Midbrain (tissue), 1 donor: ENCODE measurements at places on chromosomes 5 and 9.

- DNase-seq, result no peak
Measured at GRCh38 chr9:4137681-4138099, 162.2 kb downstream of the GLIS3 start.

GRCh38 chr5:33034777-33035176 is 323.7 kb downstream of the NPR3 start:
- no peak for DNase-seq

DNA sequence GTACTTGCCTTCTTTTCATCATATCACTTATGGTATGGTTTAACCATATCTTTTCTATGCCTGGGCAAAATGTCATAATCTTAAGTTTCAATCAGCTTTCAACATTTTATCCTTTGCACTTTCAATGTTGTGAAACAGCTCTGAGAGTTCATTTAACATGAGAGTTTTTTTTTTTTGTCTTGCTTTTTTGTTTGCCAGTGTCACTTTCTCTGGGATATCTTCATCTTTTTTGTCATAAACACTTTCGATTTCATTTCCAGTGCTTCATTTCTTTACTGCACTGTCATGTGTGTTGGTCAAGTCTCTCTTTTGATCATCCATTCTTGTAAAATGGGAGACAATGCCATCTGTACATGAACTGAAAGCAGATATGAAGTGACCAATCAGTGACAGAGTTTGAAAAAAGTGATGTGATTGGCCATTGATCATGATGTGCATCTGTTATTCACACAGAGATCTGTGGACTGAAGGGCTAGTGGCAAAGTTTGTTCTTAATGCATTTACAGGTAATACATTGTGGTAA is 7.5 kb upstream of the POU5F2 start:
- no peak for DNase-seq

DNA sequence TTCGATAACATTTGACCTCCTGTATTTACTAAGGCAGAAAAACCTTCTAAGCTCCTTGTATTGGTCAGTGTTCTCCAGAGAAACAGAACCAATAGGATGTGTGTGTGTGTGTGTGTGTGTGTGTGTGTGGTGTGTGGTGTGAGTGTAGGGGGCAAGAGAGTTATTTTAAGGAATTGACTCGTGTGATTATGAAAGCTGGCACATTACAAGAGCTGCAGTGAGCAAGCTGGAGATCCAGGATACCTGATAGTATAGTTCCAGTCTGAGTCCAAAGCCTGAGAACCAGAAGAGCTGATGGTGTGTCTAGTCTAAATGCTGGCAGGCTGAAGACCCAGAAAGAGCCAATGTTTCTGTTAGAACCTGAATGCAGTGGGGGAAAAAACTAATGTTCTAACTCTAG is 21.2 kb upstream of the PIK3R1 start:
- no peak for DNase-seq

DNA sequence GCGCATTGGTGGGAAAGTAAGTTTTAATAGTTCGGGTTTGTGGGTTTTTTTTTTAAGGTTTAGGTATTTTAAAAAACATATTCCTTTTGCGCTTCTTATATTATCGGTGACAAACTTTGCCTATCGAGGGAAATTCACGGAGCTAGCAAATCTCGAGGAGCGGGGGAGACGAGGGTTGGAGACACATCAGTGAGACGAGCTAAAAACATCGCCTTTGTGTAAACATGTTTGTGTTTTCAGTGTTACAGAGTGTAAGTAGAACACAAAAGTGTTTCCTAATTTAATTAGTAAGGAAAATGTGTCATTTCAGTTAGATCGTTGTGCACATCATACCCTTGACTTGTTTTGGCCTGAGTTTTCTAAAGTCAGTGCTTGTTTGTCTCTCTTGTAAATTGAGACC is 945 bp downstream of the BTF3 start:
- DNase-seq, result no peak

- DNase-seq, result no peak
Measured at GRCh38 chr9:129716091-129716490, 36.8 kb downstream of the PTGES start.
